ENCODE measurements at places on chromosomes 16 and 17.

DNA sequence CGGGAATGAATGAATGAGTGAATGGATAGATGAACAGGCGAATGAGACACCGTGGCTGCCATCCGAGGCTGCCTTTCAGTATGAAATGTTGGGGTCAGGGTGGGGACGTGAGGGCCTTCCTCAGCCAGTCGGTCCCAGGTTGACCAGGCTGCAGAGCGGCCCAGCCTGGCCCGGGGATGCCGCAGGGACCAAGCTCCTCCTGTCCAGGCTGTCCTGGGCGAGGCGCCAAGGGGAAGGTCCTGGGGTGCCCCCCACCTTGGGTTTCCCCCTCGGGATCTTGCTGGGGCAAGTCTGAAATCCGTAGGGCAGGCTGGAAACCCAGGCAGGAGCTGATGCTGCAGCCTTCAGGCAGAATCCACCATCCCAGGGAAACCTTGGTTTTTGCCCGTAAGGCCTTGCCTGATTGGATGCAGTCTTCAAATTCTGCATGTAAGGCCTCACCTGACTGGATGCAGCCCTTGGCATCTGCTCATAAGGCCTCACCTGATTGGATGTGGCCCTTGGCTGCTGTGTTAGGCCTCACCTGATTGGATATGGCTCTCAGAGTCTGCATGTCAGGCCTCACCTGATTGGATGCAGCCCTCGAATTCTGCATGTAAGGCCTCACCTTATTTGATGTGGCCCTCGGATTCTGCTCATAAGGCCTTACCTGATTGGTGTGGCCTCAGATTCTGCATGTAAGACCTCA lies 61.7 kb upstream of the ZNF469 start:
- no peak for DNase-seq

- no peak for DNase-seq
Observed at GRCh38 chr16:2035431-2036199, 8.9 kb downstream of the NHERF2 start.

- DNase-seq: no peak
Observed at GRCh38 chr17:48901241-48901640, 7.0 kb upstream of the UBE2Z start.

GRCh38 chr16:11121083-11121608 lies 134.9 kb downstream of the SOCS1 start:
- no peak for DNase-seq

GRCh38 chr17:312476-313148 lies 40.0 kb downstream of the RPH3AL start:
- DNase-seq: no peak

DNA sequence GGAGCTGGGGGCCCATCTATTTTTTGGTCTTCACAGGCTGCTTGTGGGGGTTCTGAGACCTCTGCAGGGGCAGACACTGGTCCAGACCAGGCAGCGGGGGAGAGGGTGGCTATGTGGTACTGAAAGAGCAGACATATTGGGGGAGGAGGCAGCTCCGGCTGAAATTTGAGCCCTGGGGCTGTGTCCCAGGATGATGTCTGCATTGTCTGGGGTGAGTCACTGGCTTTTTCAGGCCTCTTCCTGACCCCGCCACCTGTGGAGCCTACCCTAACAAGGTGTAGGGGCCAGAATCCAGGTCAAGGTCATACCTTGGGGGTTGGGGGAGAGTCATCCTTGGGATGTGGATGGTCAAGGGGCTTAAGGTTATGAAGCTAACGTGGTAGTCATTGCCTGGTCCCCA lies 2.4 kb downstream of the CORO6 start:
- no peak for DNase-seq

- no peak for DNase-seq
Observed at GRCh38 chr16:1745181-1745899, 26.0 kb downstream of the NME3 start.

DNA sequence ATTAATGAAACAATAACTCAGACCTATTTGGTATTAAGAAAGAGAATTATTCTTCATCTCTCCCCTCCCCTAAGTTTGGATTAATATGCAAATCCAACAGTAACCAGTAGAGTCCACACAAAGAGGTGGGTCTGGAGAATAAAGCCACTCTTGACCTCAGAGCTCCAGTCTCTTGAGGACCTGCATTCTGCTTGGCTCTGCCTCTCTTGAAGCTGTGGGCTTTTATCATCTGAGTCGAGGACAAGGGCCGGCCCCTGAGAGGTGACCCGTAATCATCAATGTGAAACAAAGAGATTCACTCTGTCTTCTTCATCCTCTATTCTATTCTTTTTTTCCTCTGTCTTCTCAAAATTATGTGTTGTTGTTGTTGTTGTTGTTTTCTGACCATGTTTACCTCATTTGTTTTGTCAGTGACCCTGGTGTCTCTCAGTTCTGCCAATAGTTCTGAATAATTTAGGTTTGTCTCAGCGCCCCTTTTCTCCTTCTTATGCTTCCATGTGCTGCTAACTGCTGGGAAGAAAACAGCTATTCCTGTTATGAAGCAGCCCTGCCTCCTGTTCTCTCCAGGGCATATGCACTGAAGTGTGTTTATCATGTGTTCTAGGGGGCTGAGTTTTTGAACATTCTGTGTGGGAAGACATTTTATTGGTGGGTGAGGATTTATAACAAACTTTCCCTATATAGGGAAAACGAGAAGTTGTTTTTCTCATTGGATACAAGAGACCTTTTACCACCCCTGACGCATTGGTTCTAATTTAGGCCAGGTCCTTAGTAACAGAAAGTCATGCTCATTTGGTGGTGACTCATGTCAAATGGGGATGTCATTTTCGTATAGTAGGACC lies 135.8 kb downstream of the TRIM37 start:
- no peak for DNase-seq

All from omental fat pad (tissue), 4 donors.